ENCODE measurements at places on chromosomes 5 and 9.

DNA sequence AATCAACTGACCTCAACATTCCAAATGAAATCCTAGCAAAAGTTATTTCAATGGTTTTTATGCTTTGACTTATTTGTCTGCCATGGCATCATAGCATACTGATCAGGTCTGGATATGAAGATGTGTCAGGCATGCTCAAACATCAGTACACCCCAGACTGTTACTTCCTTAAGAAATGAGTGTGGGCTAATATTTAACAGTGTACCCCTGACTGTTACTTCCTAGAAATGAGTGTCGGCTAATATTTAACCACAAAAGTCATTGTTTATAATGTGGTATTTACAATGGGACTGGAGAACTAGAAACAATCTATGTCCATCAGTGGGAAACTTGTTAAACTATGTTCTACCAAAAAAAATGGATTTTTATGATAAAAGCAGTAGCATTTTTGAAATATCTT lies 38.1 kb upstream of the HNRNPA0 start:
- no peak for DNase-seq

DNA sequence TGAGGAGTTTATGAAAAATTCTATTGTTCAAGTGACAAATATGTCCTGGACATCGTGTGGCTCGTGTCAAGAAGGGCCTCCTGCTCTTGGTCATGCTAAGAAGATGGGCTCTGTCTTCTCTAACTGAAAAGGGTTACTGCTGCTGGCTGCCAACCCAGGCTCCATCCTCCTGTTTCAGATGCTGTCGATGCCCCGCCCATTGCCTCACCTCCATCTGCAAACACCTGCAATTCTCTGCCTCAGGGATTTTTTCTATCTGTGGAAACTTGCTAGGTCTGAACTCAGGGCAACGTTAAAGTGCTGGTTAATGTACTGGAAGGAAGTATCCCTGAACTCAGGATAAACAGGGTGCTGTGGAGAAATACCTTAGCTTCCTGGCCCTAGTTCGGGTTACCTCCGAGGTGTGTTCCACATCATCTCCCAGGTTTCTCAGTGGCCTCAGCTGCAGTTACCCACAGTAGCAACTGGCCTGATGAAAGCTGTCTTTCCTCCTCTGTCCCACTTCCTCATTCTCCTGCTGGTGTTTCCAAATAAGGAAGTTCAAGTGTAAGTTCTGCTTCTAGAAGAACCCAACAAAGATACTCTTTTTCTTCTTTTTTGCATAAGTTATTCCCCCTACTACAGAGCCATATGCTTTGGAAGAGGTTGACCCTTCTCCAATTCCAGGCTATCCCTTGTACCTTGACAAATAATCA lies 151.7 kb upstream of the SMIM23 start:
- no peak for DNase-seq

DNA sequence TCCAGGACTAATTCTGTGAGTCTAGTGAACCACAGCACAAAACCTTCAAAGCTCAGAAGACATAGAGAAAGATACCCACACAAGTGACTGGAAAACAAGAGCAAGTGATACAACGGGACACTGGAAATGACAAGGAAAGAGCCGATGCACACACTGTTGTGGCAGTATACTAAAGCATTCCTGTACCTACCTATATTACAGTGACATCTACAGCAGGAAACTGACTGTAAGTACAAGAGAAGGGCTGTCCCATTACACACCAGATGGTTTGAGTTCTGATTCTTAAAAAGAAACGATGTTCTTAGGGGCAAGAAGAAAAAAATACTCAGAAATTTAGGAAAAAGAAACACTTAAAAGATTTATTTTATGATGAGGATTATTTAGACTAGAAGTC lies 18.5 kb downstream of the TMEM245 start:
- DNase-seq: no peak

GRCh38 chr9:5764130-5764868 lies 68.6 kb downstream of the ERMP1 start:
- no peak for DNase-seq

- no peak for DNase-seq
Measured at GRCh38 chr9:133529457-133529856, 4.7 kb upstream of the MYMK start.

GRCh38 chr5:28734396-28734795 lies 1696.0 kb upstream of the CDH9 start:
- no peak for DNase-seq

GRCh38 chr5:150514708-150515211 lies 6.8 kb downstream of the NDST1 start:
- no peak for DNase-seq

DNA sequence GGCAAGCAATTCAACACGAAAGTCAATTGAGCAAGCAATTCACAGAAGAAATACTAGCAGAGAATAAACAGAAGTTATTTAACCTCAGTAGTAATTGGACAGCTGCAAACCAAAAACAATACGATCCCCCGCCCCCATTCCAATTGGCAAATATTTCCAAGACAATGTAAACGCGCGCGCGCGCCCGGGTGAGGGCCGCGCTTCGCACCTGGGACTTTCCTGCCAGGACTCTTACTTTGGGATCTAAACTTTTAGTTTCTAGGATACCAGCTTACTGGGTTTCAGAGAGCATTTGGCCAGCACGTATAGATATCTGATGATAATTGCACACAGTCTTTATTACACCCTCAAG lies 8.6 kb downstream of the RUFY1 start:
- DNase-seq: no peak

DNA sequence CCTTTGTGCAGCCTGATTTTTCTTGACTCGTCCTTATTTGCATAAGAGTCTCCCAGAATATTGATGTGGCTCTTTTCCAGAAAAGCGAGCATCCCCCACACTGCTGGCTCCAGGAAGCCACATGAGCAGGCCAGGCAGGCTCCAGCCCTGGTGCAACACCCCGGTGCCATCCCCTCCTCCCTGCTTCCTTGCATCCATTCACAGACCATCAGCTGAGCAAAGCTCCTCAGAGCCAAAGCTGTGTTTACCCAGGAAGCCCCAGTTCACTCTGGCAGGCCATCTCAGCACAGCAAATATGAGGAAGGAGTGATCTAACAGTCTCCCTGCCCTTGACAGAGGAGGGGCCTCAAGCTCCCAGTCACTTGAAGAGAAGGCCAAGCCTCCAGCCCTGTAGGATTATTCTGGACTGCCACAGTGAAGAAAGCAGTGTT lies 34.4 kb downstream of the INSYN2B start:
- no peak for DNase-seq

DNA sequence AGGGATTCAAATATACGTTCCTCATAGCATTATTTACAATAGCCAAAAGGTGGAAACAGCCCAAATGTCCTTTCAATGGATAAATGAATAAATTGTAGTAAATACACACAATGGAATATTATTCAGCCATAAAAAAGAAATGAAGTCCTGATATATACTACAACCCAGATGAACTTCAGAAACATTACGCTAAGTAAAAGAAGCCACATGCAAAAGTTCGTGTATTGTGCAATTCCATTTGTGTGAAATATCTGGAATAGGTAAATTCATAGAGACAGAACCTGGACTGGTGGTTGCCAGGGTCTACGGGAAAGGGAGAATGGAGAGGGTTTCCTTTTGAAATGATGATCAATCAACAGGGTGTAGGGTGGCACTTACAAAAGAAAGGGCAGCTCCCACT lies 12.5 kb upstream of the ARSI start:
- DNase-seq: no peak

- DNase-seq: no peak
Measured at GRCh38 chr5:73821003-73821402, 195.0 kb downstream of the ARHGEF28 start.

- DNase-seq: no peak
Measured at GRCh38 chr9:92384375-92384774, 20.0 kb downstream of the OGN start.

DNA sequence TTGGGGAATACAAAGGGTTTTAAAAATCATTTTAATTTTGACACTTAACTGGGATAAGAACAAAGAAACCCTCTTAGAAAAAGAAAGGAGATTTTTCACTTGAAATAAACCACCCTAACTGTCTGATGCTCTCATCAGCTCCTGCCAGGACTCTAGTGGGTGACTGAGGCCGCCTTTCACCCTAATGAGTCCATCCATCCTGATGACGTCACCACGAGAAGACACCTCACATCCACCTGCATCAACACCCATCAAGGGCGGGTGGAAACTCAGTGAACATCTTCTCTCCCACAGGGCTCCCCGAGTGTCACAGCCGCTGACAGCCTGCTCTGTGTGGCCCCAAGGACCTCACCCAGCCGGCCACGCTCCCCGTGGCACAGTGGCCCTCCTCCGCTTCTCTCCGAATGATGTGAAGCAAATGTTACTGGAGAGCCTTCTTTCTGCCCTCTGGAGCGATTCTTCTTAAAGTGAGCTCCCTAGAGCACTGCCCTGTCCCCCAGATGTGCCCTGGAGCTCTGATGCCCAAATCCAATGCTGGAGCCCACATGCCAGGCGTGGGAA lies 584.3 kb upstream of the ADAMTS16 start:
- DNase-seq: no peak

DNA sequence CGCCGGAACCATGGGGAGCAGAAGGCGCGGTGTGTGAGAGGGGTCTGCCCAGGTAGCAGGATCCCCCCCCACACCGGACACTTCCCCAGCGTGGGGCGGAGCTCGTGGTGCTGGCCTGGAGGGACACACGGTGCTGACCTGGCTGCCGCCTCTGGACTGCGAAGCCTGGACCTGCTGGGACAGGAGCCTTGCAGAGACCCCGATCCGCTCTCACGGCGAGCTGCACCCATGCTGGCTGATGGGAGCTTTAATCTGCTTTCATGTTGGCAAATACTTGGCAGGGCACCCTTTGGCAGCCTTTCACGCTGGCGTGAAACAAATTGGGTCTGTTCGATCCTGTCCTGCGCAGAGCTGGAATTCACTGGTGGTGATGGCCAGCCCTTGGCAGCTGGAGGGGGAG lies 7.4 kb downstream of the NKD2 start:
- DNase-seq: no peak

DNA sequence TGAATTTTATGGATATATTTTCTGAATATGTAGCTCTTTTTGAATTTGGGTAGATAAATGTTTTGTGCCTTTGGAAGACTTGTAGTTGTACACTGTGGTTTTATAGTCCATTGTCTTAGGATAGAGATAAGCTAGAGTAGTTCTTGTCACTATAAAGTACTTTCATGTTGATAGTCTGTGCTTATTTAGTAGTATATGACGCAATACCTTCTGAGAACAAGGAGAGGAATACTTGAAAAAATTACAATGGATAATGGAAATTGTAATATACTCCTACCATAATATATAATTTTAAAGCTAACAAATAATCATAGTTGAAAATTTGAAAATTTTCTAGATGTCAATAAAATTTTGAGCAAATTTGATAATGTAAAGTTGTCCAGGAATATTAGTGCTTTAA lies 664.0 kb downstream of the TLE4 start:
- no peak for DNase-seq

- DNase-seq: no peak
Measured at GRCh38 chr9:72203205-72203803, 54.1 kb downstream of the GDA start.

DNA sequence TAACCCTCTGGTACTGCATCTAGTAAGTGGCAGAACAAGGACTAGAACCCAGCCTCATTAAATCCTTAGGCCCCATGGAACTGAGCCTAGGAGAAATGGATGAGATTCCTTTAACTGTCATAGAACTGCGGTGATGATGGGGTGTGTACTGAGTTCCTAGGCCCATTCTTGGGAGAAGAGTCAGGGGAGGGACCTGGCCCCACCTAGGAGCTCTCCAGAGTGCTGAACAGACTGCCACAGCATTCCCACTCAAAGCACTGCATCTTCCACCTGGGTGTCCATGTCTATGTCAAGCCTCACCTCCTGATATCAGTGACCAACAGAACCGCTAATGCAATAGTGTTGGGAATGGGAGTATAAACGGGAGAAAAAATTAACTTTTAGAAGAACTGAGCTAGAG lies 36.6 kb downstream of the TTLL11 start:
- DNase-seq: no peak

- peak; percentile 30 for DNase-seq
Measured at GRCh38 chr5:149831492-149831891, 101.4 kb downstream of the PPARGC1B start.

- DNase-seq: no peak
Measured at GRCh38 chr9:6567140-6567591, 78.4 kb downstream of the GLDC start.

- no peak for DNase-seq
Measured at GRCh38 chr5:15501091-15501791, 1.3 kb downstream of the FBXL7 start.

DNA sequence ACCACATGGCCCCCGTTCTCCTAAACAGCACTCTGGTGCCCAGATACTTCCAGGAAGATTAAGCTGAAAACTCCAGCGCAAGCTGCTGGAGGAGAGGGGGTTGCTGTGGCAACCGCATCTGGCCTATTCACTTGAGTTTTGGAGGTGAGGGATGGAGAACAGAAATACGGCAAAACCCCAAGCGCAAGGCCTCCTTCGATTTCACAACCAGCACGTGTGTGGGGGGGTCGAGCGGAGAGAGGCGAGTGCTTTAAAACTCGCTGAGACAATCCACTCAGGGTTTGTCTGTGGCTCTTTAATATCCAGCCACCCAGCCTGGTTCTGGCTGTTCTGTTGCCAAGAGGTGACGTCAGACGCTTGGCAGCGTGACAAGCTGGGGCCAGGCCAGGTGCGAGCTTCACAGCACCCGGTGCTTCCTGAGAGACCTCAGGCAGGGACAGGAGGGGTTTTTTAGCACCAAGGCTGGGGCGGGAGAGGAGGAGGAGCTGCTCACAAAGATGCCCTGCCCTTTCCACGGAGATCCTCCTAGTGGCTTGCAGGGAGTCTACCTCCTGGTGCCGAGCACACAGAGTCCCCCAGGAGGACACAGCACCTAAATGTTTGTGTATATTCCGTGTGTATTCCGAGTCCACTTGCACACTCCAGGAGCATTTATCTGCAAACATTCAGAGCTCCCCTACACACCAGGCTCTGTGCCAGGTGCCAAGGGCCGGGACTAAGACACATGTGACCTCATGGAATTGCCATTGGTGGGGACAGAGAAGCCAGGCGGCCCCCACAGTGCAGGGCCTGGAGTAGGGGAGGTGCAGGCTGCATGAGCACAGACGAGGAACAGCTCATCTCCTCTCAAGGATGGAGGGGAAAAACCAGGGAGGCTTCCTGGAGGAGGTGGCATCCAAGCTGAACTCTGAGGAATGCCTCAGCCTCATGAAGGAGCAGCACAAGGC lies 194.6 kb downstream of the OLFM1 start:
- DNase-seq: no peak

DNA sequence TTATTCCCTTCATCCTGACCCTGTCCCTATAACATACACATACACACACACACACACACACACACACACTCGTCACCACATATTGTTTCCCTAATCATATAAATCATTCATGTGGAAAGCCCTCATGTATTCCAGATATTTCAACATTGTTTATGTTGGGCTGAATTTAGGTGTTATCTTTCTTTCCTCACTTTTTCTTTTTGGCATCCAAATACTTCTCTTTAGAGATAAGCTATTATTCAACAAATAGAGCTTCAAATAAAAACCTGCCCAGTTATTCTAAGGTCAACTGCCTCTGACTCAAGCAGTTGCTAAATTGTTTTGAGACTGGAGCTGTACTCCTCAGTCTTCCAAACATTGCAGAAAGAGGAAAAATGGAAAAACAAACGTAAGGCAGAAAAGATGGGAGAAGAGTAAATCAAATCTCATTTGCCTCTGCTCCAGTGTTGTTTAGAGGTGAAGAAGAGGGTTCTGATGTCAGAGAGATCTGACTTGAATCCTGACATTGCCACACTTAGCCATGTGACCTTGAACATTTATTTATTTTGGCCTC lies 215.7 kb downstream of the GAS1 start:
- DNase-seq: no peak

GRCh38 chr5:169390265-169390664 lies 89.3 kb upstream of the SLIT3 start:
- DNase-seq: no peak

- DNase-seq: no peak
Measured at GRCh38 chr5:79408028-79408427, 105.9 kb downstream of the HOMER1 start.

Measured in stimulated activated CD8-positive, alpha-beta memory T cell treated with anti-CD3 and anti-CD28 coated beads, Interleukin-2, amount 100 ng/mL, for 48 hours (primary cell).